ENCODE measurements at places on chromosomes 16 and 17.

GRCh38 chr16:54801057-54801844, 129.4 kb upstream of the IRX5 start:
- no peak for DNase-seq

- DNase-seq, result no peak
These were observed 35.6 kb upstream of the ENDOV start for GRCh38 chr17:80379348-80379747.

- DNase-seq, result no peak
These were observed 35.4 kb downstream of the SYCE1L start for GRCh38 chr16:77234611-77235010.

GRCh38 chr17:17545984-17546383, 45.5 kb downstream of the PEMT start:
- no peak for DNase-seq

- DNase-seq, result peak; percentile 6
These were observed 77.5 kb upstream of the DOC2B start for GRCh38 chr17:258906-259305.

DNA sequence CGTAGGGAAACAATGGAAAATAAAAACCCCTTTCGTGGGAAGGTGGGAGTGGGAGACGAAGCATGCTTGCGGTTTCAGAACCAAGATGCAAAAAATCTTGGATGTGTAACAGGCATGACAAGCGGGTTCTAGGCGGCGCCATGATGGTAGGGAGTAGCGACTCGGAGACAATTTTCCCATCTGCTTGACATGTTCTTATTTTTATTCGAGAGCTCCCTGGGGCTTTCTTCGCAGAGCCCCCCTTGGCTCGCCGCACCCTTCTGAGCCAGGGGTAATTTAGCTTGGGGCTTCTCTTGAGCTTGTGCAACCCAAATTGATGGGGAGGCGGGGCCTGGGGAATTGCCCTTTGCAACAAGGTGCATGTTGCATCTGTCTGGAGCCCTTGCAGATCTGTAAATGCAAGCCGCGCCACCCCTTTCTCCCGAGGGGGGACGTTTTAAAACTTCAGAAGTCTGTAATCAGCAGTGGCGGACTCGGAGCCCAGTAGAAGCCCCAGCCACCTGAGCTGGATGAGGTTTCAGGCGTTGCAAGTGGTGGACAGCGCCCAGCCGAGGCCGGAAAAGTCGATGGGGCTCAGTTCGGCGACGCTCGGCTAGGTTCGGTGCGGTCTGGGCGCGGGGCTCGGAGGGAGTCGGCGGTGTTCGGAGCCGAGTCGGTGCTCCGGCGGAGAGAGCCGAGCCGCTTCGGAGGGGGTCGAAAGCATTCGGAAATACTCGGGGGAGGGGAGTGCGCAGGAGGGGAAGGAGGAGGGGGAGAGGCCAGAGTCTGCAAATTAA, 2.9 kb downstream of the GNAO1 start:
- peak; percentile 65 for DNase-seq

- DNase-seq, result no peak
These were observed 48.3 kb downstream of the CCT6B start for GRCh38 chr17:34913001-34913400.

DNA sequence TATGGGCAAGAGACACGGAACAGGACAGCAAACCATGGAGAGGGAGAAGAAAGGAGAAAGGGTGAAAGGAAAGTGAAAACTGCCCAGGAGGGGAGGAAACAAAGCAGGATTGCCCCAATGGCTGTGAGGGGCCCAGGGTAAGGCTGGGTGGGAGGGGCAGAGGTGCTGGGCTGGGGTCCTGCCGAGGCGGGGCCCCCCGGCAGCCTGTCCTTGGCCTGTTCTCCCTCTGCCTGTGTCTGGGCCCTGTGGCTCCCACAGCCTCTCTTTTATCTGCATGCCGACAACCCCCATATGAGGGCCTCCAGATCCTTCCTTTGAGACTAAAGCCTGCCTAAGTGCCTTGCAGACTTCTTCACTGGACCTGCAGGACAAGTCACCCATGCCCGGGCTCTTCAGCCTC, 15.5 kb downstream of the ZNHIT3 start:
- no peak for DNase-seq

DNA sequence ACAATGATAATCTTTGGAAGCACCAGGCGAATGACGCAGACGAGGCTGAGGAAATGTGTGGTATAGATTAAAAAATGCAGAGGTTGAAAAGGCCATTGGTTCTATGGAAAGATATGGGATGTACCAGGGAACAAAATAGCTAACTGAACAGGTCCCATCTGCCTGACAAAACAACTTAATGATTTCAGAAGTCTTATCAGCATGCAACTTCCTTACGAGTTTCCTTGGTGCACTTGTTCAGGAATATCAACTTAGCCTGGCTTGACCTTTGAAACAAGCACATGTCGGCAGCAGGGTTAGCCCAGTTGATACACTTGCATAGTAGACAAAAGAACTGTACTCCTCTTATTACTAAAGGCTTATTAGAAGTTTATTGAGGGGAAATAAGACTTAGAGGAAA, 90.9 kb upstream of the CDH11 start:
- DNase-seq, result no peak

DNA sequence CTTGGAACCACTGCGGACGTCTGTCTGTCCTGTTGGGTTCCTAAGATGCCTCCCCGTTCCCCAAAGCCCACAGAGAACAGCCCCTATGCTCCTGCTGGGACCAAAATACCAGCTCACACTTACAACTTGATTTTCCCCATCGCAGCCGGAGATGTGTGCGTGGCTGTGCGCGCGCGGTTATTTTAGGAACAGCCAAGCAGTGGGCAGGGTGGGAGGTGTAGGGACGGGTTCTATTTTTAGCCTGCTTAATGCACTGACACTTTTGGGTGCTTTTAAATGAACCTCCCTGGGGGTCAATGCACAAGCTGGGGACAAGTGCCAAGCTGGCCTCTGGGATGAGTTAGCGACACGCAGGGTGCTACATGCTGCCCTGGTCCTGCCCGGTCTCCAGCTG, 74.1 kb downstream of the KLHDC4 start:
- DNase-seq, result no peak

DNA sequence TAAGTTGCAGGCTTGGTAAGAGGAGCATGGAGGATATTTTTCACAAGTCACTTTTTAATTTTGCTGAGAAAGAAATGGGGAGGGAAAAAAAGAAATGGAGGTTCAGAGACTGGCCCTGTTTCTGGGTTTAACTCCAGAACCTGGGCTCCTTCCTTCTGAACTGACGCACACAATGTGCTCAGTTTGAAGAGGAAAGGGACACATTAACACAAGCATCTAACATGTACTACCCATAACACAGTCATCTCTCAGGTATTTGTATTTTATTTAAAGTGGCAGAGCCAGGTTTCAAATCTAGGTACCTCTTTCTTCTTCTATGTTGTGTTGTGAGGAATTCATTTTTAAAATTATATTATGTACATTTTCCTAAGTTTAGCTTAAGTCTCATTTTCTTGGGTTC, 5.3 kb upstream of the TMEM100 start:
- no peak for DNase-seq

DNA sequence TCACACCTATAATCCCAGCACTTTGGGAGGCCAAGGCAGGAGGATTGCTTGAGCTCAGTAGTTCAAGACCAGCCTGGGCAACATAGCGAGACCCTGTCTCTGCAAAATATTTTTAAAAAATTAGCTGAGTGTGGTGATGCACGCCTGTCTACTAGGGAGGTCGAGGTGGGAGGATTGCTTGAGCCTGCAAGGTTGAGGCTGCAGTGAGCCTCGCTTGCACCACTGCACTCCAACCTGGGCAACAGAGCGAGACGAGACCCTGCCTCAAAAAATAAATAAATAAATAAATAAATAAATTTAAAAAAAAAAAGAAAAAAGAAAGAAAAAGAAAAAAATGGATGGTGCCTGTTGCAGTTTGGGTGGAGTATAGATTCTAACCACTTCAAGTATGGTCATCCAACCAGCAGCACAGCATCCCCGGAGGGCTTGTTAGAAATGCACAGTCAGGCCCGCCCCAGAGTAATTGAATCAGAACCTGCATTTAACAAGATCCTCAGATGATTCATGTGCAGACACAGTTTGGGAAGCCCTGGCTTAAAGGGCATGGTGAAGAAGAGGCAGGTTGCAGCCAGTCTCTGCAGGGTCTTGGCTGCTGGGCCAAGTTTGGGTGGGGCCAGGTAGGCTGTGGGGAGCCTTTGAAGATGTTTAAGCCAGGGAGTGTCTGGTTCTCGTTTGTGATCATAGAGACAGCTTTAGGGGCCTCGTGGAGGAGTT, 40.8 kb downstream of the MRC2 start:
- no peak for DNase-seq

DNA sequence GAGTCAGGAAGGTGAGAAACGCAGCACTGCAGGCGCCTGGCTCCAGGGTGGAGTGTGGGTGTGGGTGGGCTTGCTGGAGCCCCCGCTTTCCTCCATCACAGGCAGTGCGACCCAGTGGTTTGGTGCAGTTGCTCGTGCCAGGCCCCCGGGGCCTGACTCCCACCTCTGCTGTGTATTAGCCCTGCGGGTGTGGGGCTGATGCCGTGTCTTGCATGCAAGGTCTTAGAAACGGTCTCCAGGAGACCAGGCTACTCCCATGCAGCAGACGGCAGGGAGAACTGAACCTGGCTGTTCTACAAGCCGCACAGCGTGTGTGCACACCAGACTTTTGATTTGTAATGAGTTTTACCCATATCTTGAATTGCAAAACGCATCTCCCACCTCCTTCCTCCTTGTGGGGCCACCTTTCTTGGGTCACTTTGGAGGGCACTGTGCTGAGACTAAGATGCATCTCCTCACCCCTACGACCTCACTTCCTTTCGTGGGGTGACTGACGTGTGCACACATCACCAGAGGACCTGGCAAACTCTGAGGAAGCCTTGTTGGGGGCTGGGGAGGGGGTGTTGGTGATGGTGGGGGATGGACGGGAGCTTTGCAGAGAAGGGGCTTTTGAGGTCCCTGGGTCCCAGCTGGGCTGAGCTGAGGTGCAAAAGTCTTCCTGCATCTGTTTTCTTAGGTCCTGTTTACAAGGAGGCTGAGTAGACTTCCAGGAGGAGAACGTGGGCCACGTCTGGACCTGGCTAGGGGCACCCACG, 101.8 kb upstream of the TNRC6C start:
- DNase-seq, result no peak

DNA sequence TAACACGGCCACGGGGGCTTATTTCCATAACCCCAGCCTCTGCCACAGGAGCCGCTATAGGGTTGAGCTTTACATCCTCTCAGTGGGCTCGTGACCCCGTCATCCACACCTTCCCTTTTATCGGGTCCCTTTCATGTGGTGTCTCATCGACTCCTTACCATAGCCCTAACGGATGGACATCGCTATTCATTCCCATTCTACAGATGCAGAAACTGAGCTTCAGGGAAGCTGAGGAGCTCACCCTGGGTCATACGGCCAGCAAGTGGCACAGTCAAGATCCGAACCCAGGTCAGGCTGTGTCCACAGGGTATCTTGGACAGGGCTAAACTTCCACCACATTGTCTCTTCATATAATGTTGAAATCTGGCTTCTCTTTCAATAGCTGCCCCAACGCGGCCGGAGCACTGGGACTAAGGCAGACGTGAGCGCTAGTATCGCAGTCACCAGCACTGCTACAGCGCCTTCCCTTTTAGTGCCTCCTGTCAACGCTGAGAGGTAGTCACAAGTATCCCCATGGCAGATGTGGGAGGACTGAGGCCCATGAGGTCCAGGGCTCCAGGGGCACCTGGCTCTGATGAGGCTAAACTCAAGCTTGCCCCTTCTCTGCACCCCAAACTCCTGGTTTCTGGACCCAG, 50.8 kb downstream of the SOCS1 start:
- DNase-seq, result no peak

DNA sequence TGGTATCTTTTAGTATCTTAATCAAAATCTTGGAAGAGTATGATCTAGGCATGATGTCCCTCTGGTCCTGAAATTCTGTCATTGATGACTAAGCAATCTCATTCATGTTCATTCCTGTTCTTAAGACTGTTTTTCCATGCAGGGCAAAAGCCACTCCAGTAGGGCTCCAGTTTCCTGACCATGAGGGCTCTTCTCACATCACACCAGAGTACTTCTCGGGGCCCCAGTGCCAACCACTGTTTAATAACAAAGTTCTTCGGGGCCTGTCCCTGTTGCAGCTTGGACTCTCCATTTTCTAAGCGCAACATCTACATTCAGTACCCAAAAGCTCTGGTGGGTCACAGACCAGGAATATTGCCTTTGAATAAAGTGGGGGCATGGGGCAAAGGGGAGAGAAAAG, 52.0 kb downstream of the IRX6 start:
- no peak for DNase-seq

DNA sequence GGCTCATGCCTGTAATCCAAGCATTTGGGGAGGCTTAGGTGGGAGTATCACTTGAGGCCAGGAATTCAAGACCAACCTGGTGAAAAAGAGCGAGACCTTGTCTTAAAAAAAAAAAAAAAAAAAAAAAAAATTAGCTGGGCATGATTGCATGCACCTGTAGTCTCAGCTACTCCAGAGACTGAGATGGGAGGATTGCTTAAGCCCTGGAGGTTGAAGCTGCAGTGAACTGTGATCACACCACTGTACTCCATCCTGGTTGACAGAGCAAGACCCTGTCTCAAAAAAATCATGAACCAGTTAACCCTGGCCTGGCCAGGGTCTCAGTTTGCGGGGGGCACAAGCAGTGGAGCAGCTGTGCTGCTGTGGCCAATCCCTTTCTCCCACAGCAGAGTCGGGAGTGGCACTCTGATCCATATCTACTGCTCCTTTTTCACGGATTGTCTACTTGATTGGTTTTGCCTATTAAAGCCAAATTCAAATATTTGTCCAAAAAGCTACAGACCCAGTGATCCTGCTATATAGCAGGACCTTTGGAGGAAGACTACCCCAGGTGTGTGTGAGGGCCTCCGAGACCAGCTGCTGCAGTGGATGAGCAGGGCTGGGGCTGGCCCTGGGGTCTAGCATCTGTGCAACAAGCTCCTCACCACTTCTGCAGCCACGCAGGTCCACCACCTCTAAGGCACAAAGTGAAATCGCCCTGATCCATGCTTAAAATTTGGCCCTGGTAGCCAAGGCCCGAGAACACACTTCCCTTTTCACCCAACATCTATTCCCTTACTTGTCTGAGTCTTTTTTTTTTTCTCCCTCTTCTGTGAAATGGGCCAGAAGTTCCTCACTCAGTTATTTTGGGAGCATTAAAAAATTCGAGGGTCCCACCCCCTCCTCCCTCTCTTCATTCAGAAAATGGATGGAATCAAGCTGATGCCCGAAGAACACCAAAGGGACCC, 48.2 kb downstream of the LDHD start:
- no peak for DNase-seq

- DNase-seq, result no peak
These were observed 299.3 kb downstream of the SOX9 start for GRCh38 chr17:72419866-72420774.

GRCh38 chr17:35313875-35314409, 59.5 kb downstream of the SLFN11 start:
- DNase-seq, result no peak

DNA sequence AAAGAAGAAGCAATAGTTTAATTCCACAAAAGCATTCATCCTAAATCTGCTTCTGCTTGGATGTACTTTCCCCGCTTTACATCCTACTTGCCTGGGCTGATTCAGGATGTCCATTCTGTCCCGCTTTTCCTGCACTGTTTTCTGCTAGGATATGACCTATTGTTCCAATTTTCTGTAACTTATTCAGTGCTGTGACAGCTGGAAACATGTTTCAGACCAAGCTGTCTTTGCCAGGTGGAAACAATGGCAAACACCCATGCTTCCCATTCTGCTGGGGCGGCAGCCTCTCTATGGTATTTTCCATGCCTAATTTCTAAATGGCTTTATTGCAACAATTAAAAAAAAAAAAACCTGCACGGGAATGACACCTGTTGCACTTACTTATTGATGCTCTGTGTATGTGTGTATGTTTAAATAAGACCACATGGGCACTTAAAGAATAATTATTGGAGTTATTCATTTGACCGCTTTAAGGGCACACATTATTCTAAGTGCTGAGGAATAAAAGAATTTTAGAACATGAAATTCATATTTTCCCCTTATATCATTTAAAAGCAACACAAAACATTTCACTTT, 21.0 kb downstream of the COQ7 start:
- DNase-seq, result no peak

Data from activated naive CD4-positive, alpha-beta T cell treated with anti-CD3 and anti-CD28 coated beads, Interleukin-2, amount 50 U/mL, for 72 hours (primary cell).